ENCODE measurements at places on chromosomes 1 and 21.
A peak's percentile ranks its signal among the peaks of the same experiment; 100 is the strongest.

DNA sequence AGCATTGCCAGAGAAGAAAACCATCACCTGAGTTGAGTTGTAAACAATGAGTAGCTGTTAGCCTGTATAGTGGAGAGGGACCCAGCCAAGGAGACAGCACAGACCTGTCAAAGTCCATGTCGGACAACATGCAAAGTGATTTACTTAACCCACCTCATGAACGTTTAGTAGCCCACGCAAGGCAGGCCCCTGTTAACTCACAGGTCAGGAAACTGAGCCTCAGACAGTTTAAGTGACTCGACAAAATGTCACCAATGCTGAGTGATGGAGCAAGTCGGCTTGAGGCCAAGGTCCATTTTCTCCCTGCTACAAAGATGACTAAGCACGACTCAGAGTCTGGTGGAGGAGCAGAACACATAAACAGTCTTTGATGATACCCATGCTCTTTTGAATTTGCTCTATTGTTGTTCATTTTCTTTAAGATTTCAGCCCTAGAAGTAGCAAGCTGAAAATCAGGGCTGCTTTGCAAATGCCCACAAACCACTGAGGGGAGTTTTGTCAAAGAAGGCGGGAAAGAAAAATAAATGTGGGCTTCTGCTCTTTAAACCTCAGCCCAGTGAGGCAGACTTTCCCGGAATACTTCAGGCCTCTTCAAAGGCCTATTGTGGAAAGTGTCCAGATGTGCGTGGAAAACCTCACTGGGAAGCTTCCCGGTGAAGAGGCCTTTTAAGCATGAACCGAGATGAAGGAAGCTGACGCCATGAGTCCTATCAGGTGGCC is 83.8 kb upstream of the HOOK1 start:
- DNase-seq, result peak; percentile 73

- peak; percentile 13 for DNase-seq
Measured at GRCh38 chr1:59366346-59366745, 69.5 kb downstream of the FGGY start.

DNA sequence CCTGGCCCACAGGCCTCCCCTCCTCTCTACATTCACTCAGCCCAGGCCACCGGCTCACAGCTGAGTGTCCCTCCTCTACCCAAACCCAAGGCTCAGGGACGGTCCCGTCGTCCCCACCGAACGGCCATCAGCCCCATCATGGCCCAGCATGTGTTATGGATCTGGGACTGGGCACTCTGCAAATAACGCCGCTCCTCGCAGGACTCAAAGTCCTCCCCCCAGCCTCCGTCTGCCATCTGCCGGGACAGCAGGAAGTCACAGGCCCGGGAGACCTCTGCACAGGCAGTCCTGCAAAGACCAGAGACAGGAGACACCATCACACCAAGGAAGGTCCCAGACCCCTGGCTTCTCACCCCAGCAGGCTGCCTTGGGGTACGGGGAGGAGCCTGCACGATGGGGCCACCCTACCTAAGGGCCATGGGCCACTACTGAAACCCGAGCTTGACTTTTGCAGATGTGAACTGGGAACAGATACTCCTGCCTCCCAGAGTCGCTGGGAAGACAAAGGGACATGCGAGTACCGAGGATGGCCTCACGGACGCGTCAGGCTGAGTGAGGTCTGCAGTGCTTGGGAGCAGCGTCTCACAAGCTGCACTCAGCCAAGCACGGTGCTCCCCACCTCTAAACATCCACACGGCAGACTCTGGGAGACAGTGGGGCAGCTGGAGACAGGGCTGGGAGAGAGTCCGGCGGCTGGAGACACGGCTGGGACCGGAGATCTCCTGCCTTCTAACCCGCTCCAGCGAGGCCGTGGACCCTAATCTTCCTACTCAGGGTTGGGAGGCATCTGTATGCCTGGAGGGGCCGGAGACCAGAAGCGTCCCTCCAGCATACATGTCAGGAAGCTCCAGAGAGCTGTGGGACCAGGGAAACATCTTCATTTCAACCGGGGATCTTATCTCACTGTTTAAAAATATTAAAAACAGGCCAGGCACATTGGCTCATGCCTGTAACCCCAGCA is 10.4 kb upstream of the SPATC1L start:
- no peak for DNase-seq

- DNase-seq, result peak; percentile 30
Measured at GRCh38 chr1:204075139-204075521, 2.2 kb downstream of the SOX13 start.

GRCh38 chr1:161068306-161069234 is 1.1 kb downstream of the ARHGAP30 start:
- peak; percentile 51 for DNase-seq

DNA sequence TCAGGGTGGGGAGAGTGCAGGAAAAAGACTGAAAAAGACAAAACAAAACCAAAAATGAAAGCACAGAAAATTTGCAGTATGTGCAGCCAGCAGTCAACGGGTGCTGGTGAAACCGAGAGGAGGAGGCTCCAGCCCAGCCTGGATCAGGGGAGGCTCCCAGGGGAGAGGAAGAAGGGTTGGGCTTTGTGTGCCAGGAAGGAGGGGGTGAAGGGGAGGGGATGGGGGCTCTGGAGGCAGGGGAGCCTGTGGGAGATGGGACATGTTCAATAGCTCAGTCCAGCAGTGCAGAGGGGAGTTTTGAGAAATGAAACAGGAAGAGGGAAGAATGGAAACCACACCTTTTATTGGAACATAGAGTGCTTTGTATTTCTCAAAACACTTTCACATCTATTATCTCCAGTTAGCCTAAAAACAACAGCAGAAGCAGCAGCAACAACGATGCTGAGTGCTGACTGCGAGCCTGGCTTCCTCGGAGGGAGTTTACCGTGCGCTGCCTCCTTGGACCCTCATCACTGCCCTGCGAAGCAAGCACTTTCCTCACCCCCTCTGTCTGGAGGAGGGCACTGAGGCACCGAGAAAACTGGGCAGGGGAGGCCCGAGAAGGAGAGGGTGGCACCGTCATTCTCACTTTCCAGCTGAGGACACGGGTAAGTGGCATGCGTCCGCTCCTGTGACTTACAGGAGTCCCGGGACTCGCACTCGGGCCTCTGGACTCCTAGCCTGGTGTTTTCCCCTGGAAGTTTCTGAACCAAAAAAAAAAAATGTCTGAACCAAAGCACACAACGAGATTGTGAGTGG is 62.9 kb downstream of the MDM4 start:
- peak; percentile 53 for DNase-seq
